ENCODE measurements at places on chromosomes 1 and 21. TPM values are rescaled to one million over a fixed set of nuclear protein-coding genes. Genes with fewer than 3 reads are reported as not detected.

The ADGRL4 gene
- not detected for total RNA-seq

The ZNF691 gene
- total RNA-seq = 6.9 TPM

- H3K4me1 ChIP-seq = no peaks in the 10 kb centered on the region
- H3K36me3 ChIP-seq = no peaks in the 10 kb centered on the region
- no peak overlapping the region for H3K4me3 ChIP-seq
Measured at GRCh38 chr1:216207154-216207553, 216.1 kb downstream of the USH2A start.

The DENND2C gene
- 1.5 TPM for total RNA-seq

The GSTM5 gene
- total RNA-seq = 0.49 TPM

DNA sequence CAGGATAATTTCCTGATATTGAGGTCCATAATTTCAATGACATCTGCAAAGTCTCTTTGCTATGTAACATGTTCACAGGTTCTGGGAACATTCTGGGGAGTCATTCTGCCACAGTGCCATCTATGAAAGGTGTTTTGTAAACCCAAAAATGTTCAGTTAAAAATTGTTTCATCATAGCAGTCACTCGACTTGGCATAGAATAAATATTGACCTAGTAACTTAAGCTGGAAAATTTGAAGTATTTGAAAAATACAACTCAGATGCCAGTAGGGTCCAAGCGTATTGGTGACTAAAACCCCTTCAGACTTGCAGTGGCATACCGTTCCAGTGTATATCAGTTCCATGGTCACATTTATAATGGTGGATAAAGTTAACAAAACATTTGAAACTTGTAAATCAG, 6.8 kb downstream of the DESI2 start:
- no peak overlapping the region for H3K27ac ChIP-seq
- peaks cover 37% of the 10 kb centered on the region for H3K36me3 ChIP-seq
- H3K27me3 ChIP-seq = no peaks in the 10 kb centered on the region
- no peak for DNase-seq

The C1orf141 gene
- total RNA-seq = not detected

DNA sequence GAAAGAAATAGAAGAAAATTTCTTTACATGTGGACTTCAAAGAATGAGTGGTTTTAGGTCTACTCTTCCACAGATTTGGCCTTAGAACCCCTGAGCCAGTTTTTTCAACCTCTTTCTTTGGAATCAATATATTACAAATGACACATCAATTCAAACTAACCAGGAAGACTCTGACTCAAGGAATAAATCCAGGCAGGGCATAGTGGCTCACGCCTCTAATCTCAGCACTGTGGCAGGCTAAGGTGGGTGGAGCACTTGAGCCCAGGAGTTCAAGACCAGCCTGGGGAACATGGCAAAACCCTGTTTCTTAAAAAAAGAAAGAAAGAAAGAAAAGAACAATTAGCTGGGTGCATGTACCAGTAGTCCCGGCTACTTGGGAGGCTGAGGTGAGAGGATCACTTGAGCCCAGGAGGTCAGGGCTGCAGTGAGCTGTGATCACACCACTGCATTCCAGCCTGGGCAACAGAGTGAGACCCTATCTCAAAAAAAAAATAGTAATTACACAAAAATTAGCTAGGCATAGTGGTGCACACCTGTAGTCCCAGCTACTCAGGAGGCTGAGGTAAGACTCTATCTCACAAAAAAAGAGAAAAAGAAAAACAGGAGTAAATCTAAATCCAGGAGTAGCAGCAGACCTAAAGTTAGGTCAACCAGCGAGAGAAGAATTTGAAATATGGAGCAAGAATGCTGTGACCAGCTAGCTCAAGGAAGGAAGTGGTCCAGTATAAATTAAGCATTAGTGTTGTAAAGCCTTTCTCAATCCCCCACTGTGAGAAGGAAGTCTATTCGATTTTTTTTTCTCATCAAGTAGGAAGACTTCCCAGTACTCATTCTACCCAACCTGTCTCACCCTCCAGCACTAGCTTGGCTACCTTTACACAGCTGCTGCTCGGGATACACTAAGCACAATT, 1.9 kb downstream of the SORT1 start:
- no peak overlapping the region for H3K27ac ChIP-seq
- H3K4me3 ChIP-seq = no peak overlapping the region
- H3K27me3 ChIP-seq = peaks cover 41% of the 10 kb centered on the region
- H3K4me1 ChIP-seq = peaks cover 10% of the 10 kb centered on the region

GRCh38 chr1:204084247-204084772, 11.4 kb downstream of the SOX13 start:
- no peak for DNase-seq
- peaks cover 2% of the 10 kb centered on the region for H3K27me3 ChIP-seq
- H3K36me3 ChIP-seq = no peaks in the 10 kb centered on the region
- no peak overlapping the region for H3K4me3 ChIP-seq

The GBP7 gene
- 0.11 TPM for total RNA-seq

DNA sequence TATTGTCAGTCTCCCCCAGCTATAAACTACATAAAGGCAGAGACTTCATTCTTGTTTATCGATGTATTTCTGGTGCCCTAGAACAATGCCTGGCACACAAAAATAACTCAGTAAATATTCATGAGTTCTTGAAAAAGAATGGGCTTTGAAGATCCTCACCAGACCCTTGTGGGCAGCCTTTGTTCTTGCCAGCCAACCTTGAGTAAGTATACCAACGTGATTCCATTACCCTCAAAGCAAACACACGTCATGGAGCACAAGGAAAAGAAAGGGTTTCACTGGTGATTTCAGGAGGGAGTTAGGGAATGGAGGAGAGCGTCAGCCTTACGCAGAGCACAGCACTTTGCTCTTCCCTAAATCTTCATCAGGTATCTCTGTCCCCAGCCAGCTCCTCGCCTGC, 29.4 kb downstream of the NMNAT2 start:
- H3K27ac ChIP-seq = no peak overlapping the region
- H3K27me3 ChIP-seq = peaks cover 6% of the 10 kb centered on the region
- no peaks in the 10 kb centered on the region for H3K36me3 ChIP-seq

- no peaks in the 10 kb centered on the region for H3K36me3 ChIP-seq
- DNase-seq = no peak
- peak overlapping the region; percentile 38 for H3K4me3 ChIP-seq
- H3K27me3 ChIP-seq = peaks cover 18% of the 10 kb centered on the region
Measured at GRCh38 chr1:32742956-32743355, 40.4 kb upstream of the SYNC start.

- H3K4me3 ChIP-seq = no peak overlapping the region
- no peaks in the 10 kb centered on the region for H3K27me3 ChIP-seq
- H3K4me1 ChIP-seq = no peaks in the 10 kb centered on the region
- DNase-seq = no peak
Measured at GRCh38 chr1:62457955-62458354, 21.1 kb downstream of the USP1 start.
